ENCODE measurements at places on chromosomes 11 and 22. TPM values are rescaled to one million over a fixed set of nuclear protein-coding genes. Genes with fewer than 3 reads are reported as not detected.

CABP7 gene
- not detected for total RNA-seq

MMP13 gene
- total RNA-seq: 0.38 TPM

TIMP3 gene
- total RNA-seq: 1,550 TPM

CTSW gene
- not detected for total RNA-seq

OR10S1 gene
- total RNA-seq: not detected

ANKK1 gene
- total RNA-seq: 0.57 TPM

RRP8 gene
- total RNA-seq: 8.8 TPM

C11orf91 gene
- total RNA-seq: 1.6 TPM

CNGA4 gene
- not detected for total RNA-seq

LIPT2 gene
- 2.7 TPM for total RNA-seq

OLFML1 gene
- total RNA-seq: 8.8 TPM

MCHR1 gene
- total RNA-seq: 0.17 TPM

MFNG gene
- total RNA-seq: 21.1 TPM

SOX6 gene
- 6.8 TPM for total RNA-seq

FLRT1 gene
- 0.22 TPM for total RNA-seq

LSP1 gene
- total RNA-seq: 34.4 TPM

P4HA3 gene
- not detected for total RNA-seq

FAM227A gene
- 0.88 TPM for total RNA-seq

TTC38 gene
- total RNA-seq: 285 TPM

OR52I2 gene
- total RNA-seq: not detected

CAVIN3 gene
- 56.4 TPM for total RNA-seq

SERPING1 gene
- total RNA-seq: 653 TPM

BAIAP2L2 gene
- total RNA-seq: 0.85 TPM

TRIM29 gene
- total RNA-seq: 1.3 TPM

TMEM191C gene
- 0.51 TPM for total RNA-seq

TMA7B gene
- not detected for total RNA-seq

GGTLC3 gene
- total RNA-seq: not detected

SLC22A25 gene
- total RNA-seq: 0.22 TPM

FJX1 gene
- 2.1 TPM for total RNA-seq

ENTHD1 gene
- not detected for total RNA-seq

KDELR3 gene
- total RNA-seq: 12.8 TPM

GAL gene
- total RNA-seq: not detected

AP1B1 gene
- 55.1 TPM for total RNA-seq

FBLN1 gene
- total RNA-seq: 156 TPM

OR51B5 gene
- total RNA-seq: 0.66 TPM

SPI1 gene
- total RNA-seq: 20.3 TPM

TST gene
- 84.1 TPM for total RNA-seq

SAA4 gene
- 2.6 TPM for total RNA-seq

TMEM151A gene
- not detected for total RNA-seq

OR11H1 gene
- not detected for total RNA-seq

SLC16A8 gene
- total RNA-seq: 0.66 TPM

Data from subcutaneous adipose tissue (tissue), 4 donors.